NCI-H146 (cell line): ENCODE measurements at places on chromosomes 7 and 10.
A peak's percentile ranks its signal among the peaks of the same experiment; 100 is the strongest.

DNA sequence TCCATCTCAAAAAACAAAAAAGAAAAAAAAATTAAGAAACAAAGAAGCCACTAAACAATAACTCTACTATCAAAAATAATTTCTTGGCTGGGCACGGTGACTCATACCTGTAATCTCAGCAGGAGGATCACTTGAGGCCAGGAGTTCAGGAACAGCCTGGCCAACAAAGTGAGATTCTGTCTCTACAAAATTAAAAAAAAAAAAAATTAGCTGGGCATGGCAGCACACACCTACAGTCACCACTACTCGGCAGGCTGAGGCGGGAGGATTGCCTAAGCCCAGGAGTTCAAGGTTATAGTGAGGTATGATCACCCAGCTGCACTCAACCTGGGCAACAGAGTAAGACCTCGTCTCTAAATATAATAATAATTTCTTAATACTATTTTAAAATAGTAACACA lies 69.0 kb downstream of the PARD3 start:
- DNase-seq: no peak

DNA sequence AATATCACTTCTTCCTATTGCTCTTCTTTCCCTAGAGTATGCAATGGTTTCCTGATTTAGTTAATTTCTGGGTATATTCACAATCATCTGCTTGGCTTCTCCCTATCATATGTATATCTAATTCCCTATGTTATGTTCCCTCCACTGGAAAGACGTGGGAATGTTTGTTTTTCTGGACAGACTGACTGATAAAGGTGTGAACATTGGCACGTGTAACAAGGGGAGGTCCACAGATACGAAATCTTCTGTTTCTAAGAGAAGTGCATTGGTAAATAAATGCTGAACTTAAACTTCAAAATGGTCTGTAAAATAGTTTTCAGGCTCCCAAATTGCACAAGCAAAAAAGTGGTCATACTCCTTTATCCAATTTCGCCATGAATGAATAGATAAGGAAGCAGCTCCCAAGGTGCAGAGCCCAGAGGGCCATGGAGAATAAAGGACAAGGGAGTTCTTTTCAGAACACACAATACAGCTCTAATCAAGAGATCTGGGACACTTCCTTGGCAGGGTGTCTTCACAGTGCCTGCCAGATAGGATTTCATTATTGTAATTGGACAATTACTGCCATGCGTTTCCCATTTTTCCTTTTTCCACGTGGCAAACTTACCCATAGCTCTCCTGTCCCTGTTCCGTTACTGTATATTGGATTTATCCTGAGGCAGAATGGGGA lies 141.9 kb downstream of the RNF133 start:
- peak; percentile 64 for DNase-seq

GRCh38 chr10:44773565-44773964 lies 137.6 kb upstream of the TMEM72 start:
- no peak for DNase-seq

GRCh38 chr7:132395361-132395760 lies 180.9 kb downstream of the PLXNA4 start:
- no peak for DNase-seq

DNA sequence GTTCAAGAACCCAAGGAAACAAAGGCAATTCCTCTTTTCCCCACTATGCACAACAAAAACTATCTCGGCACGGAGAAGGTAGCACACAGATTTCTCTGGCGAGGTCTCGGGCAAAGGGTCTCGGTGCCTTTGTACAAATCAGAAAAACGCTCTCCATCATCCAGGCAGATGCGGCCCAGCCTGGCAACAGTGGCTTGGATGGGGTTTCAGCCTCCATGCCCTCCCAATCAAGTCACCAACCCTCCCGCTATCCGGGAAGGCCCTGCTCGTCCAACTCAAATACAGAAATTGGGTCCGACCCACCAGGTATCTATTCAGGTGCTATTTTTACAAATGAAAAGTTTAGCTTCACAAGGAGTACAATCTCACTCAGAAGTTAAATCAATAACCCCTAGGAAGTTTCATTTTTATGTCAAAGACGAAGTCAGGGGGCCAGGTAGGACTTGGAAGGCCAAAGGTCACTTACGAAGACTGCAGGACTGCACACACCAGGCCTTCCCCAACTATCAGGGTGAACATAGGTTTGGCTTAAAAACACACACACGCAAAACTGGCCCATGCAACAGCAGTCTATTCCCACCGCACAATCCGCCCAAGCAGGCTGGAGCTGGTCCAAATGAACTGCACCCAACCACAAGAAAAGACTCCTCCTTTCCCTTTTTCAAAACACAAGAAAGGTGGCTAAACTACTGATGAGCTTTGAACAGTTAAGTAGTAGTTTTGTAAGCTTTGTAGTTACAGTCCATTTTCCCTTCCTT lies 43.0 kb downstream of the GNA12 start:
- DNase-seq: no peak

GRCh38 chr7:2716488-2716887 lies 28.5 kb downstream of the AMZ1 start:
- DNase-seq: no peak

- no peak for DNase-seq
Observed at GRCh38 chr7:106061301-106061979, 50.7 kb downstream of the SYPL1 start.

DNA sequence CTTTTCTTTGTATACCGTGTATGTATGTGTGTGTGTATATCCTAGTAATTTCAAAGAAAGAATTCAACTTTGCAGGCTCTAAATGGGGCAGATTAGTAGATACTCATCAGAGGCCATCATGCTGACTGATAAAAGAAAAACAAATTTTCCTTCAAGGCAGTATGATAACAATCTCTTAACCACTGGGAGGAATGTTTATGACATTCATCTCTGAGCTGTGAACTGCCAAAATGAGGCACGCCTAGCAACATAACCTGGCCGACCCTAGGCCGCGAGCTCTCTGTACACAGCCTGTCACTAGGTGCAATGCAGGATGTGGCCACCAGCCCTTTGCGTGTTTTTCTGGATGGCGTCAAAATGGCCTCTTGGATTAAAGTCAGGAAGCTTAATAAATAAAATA lies 343.7 kb upstream of the GALNT17 start:
- no peak for DNase-seq

GRCh38 chr10:30773501-30773900 lies 143.9 kb upstream of the LYZL2 start:
- DNase-seq: no peak

DNA sequence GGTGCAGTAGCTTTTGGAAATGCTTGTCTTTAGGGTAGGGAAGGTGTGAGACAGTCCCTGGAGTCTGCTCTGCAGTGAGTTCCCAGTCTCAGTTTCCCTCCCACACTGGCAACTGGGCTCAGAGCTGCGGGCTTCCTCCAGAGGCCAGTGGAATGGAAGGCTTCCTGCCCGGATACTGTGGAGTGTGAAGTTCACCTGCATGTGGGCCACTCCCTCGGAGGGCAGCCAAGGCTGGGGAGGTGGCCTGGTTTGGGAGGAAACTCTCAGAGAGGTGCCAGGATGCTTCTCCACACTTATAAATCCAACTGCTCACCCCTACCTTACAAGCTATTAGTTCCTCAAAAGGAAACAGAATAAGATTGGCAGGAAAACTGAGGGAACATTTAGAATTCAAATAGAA lies 18.1 kb upstream of the UBE2H start:
- DNase-seq: no peak

DNA sequence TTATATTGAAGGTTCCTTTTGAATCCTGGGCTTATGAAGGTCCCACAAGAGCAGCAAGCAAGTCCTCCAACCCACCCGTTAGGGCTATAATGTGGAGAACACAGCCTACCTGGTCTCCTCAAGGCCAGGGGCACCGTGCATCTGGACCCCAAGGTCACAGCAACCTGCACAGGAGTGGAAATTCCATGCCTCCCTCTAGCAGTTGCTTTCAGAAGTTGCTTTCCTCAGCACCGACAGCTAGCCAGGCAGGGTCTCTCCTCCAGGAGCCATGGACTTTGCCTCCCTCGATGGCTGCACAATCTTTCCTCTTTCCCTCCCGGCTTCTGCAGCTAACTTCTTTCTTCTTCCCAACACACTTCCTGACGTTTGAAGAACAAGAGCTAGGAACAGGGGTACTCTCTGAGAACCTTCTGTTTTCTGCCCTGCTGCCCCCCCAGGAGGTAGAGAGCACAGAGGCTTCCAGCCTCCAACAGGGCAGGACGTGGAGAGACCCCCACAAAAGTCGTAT lies 149.8 kb downstream of the PTPN20 start:
- no peak for DNase-seq

- peak; percentile 40 for DNase-seq
Observed at GRCh38 chr10:72375585-72375984, 20.9 kb upstream of the DNAJB12 start.

GRCh38 chr7:127704211-127704610 lies 52.2 kb downstream of the SND1 start:
- DNase-seq: no peak

- no peak for DNase-seq
Observed at GRCh38 chr7:45893996-45894664, 5.8 kb downstream of the IGFBP1 start.

DNA sequence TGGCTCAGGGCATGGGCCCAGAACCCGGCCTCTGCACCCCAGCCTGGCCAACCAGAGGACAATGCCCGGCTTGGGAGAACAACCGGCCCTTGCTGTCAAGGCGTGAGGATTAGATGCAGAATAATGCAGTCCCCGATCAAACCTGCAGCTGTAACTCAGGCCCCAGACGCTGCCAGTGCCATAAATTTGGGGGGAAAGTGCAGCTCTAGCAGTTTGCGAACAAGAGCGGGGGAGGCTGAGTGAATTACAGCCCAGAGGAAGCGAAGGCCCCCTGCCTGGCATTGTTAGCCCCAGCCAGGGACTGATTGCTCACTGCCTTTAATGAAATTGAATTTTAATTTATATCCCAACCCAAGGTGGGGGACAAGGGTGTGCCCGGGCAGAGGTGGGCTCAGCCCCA lies 38.0 kb upstream of the GNA12 start:
- DNase-seq: peak; percentile 24

- no peak for DNase-seq
Observed at GRCh38 chr10:19634163-19634562, 182.1 kb upstream of the PLXDC2 start.

- peak; percentile 75 for DNase-seq
Observed at GRCh38 chr10:118012952-118013525, 33.7 kb downstream of the RAB11FIP2 start.

DNA sequence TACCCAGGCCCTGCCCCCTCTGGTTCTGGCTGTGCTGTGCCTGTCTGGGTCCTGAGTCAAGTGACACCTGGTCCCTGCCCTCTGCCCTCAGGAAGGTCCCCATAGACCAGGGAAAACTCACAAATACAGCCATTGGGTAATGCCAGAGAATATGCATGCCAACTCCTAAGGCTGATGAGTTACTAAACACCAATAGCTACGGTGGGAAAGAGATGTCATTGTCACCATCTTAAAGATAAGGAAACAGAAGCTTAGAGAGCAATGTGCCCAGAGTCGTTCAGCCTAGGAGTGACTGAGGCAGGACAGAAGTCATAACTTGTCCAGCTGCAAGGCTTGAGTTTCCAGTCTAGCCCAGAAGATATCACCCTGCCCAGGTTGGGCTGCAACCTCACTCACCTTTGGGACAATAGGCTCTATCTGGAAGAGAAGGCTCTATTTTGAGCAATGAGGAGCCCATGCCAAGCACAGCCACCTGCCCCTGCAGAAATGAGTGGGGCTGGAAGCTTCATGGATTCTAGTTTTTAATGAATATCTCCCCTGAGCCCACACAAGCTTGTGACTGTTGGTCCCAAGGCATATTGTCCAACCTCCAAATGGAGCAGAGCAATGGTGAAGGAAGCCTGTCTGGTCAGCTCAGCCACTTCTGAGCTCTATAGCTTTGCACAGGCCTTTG lies 42.6 kb downstream of the ZNF273 start:
- no peak for DNase-seq
